ENCODE measurements at places on chromosomes 1 and 21.

DNA sequence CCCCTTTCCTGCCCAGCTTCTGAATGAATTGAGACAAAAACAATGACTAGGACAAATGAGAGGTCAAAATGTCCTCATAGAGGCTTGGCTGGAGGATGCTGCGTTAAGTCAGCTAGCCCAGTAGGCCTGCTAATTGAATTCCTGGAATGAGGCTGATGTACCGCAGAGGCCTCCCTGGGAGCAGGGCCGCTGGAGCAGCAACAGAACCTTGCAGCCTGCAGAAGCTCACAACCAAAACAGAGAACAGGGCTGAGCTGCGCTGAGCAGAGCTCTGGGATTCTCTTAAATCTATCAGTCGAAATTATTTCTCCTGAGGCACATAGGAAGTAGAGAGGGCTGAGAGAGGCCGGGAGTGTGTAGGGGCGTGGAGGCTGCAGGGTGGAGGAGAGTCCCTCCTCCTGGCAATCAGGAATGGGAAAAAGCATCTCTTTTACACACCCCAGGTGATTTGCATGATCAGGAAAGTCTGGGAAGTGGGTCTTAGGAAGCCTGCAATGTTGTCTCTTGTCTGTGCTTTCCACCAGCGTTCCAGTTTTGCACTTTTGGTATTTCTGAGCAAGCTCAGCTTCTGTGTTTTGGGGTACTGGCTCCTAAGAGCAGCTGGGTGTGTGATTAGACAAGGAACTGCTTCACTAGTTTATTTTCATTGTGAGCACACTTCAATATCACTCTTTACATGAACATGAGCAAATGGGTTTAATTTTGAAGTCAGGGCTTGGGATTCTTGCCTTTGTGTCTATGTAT lies 66.5 kb downstream of the RYR2 start:
- DNase-seq: no peak

DNA sequence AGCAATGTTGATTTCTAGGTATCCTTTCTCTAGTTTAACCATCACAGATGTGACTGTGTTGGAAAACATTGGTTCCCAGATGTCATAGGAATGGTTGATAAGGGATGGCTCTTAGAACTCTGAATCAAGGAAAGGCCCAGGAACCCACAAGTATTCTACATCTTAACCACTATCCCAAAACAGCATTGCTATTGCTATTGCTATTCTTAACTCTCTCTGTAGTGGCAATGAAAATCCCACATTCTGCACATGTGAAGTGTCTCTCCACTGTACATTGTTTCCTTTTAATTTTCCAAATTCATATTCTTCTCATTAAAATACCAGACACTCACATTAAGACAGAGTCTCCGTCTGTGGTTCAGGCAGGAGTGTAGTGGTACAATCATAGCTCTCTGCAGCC lies 420.4 kb upstream of the RUNX1 start:
- no peak for DNase-seq

DNA sequence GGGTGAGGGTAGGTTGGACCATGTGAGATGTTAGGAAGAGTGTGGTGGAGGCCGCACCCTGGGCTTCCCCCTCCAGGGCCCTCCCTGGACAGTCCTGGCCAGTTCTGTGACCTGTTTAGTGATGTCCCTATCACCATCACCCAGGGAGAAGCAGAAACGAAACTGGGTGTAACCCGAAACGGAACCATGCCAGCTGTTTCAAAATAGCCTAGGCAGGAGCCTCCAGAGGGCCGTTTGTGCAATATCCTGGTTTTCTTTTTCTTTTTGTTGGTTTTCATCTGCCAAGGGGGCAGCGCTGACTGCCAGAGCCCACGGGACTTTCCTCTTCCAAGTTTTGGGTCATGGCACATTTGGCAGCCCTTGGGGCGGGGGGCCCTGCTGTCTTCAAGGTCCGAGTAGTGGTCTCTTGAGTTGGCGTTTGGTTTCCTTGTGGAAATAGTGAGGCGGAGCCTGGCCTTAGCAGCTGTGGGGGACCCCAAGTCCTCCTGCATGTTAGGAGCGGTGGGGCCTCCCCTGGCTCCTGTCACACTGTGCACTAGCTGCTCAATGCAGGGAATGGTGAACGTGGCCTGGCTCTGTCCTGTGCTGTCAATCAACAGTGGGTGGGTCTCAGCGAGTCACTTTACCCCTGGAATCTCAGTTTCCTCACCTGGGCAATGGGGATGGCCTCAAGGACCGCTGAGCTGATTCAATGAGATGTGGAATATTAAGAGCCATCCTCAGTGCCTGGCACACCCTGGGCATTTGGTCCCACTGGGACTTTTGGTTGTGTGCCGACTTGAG lies 90.7 kb downstream of the ARHGEF10L start:
- DNase-seq: no peak

DNA sequence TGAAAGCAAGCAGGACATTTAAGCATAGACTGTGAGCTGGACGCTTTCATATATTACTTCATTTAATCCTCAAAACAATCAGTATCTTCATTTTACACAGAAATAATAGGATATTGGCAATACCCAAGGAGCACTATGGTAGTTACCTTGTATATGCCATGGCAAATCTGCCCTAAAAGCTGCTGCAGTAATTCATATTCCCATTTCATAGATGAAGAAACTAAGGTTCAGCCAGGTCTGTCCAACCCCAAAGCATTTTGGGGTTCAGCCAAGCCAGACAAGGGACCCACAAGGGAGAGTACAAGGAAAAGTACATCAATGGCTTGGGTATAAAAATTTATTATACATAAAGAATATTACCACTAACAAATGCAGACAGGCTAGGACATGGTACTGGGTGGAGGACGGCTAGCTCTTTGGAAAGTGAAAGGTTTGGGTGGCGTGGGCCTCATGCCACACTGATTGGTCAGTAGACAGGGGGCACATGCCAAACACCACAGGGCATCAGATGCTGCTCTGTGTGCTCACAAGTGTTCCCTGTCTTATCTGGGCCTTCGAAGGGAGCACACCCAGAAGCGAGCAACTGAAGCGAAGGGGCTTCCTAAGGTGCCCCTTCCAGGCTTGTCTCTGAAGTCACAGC lies 23.9 kb upstream of the PTAFR start:
- DNase-seq: no peak

- DNase-seq: no peak
These were observed 20.6 kb upstream of the PGD start for GRCh38 chr1:10378081-10378841.

DNA sequence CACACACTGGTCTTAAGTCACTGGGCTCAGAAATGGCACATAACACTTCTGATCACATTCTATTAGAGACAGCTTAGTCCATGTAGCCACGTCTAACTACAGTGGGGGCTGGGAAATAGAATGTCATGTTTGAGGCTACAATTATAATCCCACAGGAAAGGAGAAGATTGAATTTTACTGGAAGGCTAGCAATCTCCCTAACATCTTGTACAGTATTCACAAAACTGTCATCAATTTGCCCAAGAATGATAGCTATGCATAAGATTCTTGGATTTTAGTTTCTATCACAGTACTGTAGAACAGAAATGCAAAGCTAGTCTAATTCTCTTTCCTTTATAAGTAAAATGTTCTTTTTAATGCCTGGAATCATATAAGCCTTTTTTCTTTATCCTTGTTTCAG lies 12.7 kb upstream of the ZMYM6 start:
- no peak for DNase-seq

GRCh38 chr1:187696073-187696472 lies 867.3 kb downstream of the PLA2G4A start:
- DNase-seq: no peak

DNA sequence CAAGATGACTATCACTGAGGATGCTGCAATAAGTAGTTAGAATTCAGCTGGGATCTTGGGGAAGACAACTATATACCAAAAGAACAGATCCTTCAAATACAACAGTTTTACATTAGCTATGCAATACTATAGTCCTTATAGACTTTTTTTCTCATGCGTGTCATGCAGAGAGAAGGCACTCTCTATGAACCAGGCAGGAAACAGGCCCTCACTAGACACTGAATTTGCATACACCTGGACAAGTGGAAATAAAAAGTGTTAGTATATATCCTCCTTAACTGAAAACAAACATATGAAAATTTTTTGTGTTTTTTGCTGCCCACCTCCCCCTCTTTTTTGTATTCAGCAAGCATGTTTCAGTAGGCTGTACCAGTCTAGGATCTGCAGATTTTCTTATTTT lies 29.9 kb downstream of the TMCO1 start:
- DNase-seq: peak; percentile 49

GRCh38 chr1:167292216-167292615 lies 71.5 kb downstream of the POU2F1 start:
- no peak for DNase-seq

- DNase-seq: no peak
These were observed 185.8 kb upstream of the CHODL start for GRCh38 chr21:18058731-18059398.

GRCh38 chr1:44108241-44108640 lies 10.4 kb upstream of the KLF17 start:
- DNase-seq: no peak

DNA sequence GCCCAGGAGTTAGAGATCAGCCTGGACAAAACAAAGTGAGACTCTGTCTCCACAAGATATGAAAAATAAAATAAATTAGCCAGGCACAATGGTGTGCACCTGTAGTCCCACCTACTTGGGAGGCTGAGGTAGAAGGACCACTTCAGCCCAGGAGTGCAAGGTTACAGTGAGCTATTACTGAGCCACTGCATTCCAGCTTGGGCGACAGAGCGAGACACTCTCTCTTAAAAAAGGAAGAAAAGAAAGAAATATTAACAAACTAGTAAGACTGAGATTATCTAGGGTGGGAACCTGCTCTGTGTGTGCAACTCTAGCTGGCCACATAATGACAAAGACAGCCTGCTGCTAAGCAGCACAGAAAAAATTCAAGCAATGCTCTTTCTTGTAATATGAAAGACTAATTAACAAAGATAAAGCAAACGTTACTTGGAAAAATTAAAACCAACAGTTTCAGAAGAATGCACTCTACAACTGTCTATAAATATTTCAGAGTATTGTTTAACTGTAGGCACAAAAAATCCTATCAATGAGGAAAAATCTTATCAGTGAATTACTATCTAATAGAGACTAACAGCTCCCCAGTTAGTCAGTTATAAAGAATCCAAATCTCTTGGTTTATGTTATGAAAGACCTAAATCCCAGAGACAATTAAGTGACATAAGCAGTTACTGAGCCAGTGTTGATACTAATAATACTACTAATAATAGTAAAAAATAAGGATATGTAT lies 74.5 kb downstream of the ENAH start:
- DNase-seq: no peak

- DNase-seq: peak; percentile 6
These were observed 138.2 kb downstream of the COL24A1 start for GRCh38 chr1:86018283-86018923.

DNA sequence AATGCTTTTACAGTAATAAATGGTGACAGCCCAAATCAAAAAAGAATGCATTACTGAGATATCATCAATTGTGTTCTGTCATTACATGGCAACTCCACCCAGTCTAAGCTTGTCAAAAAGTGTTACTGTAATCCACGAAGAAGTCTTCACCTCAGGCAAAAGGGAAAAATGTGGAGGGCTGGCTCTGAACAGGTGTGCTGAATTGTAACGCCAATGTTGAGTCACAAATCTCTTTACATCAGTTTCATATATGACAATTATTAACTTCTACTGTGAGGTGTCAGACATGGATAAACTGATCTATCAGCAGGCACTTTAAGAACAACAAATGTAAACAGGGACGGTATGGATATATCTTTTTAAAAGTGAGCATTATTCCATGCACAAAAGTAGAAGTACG lies 98.5 kb upstream of the DMRTA2 start:
- DNase-seq: no peak

DNA sequence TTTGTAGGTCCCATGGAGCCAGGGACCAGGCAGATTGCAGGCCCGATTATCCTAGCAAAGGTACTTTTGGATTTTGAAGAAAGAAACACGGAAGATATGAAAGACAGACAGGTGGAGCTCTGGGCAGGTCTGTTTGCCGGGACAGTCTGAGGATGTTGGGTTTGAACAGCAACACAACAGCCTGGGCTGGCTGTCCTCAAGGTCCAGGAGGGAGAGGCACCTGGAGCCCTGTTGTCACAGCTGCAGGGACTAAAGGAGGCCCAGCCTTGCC lies 14.6 kb downstream of the H6PD start:
- DNase-seq: no peak

All from germinal center (tissue), 1 donor.